ENCODE measurements at places on chromosomes 6 and 20.

- DNase-seq = no peak
Observed at GRCh38 chr20:10131732-10132345, 86.8 kb upstream of the SNAP25 start.

DNA sequence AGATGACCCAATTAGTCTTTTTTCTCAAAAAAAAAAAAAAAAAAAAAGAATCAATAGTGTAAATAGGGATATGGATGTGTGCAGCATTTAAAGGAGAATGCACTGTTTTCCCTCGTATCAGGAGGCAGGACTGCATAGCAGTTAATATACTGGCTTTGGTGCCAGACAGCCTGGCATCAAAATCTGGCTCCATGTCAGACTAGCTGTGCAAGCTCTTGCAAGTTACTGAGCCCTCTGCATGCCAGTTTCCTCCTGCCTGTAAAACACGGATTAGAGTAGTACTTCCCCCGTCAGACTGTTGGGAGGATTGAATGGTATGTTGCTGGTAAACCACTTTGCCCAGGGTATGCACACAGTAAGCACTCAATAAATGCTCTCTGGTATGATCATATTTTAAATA lies 594.2 kb upstream of the CHD6 start:
- DNase-seq = no peak

DNA sequence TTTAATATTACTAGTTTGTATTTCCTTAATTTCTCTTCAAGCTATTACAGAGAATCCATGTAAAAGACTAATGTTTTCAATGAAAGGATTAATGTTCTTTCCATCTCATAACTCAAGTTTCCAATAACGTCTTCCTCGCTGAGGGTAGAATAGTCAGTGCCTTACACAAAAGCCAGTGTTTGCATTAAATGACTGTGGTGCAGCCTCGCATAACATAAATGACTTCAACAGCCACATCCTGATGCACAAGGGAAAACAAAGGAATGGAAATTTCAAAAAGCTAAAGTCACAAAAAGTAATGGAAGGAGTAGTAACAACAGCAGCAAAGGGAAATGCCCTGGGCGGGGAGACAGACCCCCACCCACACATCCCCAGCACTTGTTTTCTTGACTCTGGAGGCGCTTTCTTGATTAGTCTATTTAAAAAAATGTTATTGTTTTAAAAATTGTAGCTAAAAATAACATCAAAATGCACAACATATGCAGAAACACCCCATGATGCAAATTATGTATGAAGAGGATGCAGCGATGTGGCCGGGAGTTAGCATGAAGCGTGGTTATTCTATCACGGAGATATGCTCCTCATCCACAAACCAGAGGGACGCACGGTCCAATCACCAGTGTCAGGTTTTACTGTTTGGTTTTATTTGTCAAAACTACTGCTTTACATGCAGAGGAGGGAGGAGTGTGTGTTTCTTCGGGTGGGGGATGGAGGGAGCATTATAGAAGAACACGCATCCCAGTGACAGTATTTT lies 228.6 kb downstream of the GMPR start:
- DNase-seq = no peak

GRCh38 chr6:46888578-46888977 lies 33.2 kb downstream of the ADGRF5 start:
- no peak for DNase-seq

GRCh38 chr20:2006452-2007361 lies 12.8 kb upstream of the PDYN start:
- DNase-seq = peak; percentile 67

- no peak for DNase-seq
Observed at GRCh38 chr6:42428326-42429041, 23.2 kb downstream of the TRERF1 start.

DNA sequence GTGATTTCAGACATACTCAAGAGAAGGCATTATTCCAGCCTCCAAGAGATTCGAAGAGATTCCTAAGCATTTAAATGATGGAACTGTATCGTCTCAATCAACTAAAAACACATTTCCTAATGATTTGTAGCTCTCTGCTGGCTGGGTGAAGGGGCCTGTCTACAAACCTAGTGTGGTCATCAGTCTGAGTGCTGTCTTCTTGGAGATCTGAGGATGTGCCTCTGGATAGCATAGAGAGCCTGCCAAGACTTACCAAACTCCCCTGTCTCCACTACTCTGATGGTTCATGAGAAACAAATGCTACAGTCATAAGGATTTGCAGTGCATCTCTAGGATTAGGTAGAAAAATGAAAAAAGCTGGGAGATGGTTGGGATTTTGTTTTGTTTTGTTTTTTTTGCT lies 176.9 kb upstream of the CITED2 start:
- no peak for DNase-seq

DNA sequence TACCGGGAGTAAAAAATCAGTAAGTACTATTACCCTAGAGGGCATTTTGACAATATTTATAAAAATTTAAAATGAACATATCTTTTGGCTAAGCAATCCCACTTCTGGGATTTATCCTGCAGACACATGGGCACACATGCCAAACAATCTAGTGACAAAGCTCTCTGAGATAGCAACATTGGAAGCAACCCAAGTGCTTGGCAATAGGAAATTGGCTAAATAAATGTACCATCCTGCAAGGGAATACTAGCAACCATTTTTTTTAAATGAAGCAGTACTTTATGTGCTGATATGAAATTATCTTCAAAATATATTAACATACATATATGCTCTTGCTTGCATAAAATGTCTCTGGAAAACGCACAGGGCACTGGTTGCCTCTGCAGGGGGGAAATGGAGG lies 133.8 kb downstream of the SNX5 start:
- DNase-seq = no peak

GRCh38 chr6:125808060-125808459 lies 17.3 kb downstream of the NCOA7 start:
- DNase-seq = no peak

DNA sequence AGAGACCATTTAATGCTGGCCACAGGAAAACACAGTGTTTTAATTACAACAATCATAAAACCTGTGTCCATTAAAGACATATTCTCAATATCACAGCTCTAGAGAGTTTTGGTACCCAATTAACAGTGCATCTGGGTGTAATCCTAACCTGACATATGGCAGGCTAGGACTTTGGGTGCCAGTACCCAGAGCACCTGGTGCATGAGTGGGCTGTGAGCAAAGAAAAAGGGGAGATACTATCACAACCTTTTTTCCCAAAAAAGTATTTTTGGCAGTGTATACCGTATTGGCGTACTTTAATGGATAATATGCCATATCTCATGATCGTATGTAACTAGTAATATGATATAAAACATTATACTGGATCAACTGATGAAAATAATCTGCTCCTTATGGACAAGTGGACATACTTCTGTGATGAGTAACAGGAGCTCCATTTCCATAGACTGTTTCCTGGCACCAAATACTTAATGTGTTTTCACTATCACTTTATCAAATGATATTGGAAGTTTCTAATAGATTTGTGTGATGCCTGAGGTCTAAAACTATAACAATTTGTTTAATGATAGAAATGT lies 91.7 kb downstream of the COL19A1 start:
- DNase-seq = no peak

GRCh38 chr6:154496793-154497517 lies 13.5 kb downstream of the CNKSR3 start:
- DNase-seq = no peak

DNA sequence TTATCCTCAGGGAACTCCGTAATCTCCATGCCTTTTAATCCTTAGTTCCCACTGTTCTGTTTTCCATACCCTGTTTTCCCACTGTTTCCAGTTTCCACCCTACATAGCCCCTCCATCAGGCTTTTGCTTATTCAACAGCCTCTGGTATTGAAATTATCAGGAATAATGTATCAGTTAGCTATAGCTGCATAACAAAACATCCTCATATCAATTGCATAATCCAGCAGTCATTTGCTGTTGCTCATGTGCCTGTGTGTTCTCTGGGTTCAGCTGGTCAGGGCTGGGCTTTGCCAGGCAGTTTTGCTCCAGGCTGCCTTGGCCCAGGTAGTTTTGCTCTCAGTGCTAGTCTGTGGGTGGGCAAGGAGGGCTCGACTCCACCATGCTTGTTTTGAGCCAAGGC lies 94.3 kb upstream of the FOXA2 start:
- no peak for DNase-seq

DNA sequence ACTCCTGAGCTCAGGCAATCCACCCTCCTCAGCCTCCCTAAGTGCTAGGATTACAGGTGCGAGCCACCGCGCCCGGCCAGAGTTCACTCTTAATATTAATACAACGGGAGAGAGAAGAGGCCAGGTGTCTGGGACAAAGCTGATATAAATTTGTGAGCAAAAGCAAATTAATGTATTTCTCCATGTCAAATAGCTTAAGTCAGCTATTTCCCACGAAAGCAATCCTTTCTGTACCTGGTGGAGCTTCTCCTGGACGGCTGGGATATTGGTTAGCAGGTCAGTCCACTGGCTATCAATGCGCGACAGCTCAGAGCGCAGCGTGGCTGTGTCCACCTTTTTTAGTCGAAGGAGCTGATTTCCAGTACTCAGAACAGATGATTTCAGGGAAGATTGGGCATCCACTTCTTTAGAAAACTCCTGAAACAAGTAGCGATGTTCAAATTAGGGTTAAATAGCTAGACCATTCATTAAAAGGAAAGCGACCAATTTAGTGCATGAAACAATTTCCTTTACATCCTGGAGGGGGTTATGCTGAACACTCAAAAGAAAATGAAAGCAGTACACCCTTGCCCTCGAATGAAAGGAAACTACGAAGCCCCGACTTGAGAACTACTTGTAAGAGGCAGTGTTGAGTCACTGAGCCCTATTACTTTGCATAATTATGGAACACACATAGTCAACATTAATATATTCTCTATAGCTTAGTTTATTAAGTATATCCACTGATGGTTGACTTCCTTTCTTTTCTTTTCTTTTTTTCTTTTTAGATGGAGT lies 403.4 kb downstream of the SYNE1 start:
- DNase-seq = no peak

DNA sequence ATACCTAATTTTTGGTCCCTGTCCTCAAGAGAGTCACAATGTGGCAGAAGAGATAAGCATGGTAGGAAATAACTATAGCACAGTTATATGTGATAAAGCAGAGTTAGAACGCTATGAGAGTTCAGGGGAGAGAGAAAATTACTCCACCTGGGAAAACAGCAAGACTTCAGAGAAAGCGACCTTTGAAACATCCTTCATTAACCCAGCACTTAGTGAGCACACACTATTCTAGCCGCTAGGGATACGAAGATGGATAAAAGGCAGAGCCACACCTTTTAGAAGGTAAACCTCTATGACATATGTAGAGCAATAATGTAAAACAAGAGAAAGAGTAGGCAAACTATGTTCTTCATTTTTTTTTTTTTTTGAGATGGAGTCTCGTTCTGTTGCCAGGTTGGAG lies 264.3 kb downstream of the PTPRK start:
- no peak for DNase-seq

- no peak for DNase-seq
Observed at GRCh38 chr6:133339543-133340384, 98.6 kb downstream of the EYA4 start.

GRCh38 chr20:53002786-53003185 lies 30.6 kb downstream of the TSHZ2 start:
- DNase-seq = no peak

DNA sequence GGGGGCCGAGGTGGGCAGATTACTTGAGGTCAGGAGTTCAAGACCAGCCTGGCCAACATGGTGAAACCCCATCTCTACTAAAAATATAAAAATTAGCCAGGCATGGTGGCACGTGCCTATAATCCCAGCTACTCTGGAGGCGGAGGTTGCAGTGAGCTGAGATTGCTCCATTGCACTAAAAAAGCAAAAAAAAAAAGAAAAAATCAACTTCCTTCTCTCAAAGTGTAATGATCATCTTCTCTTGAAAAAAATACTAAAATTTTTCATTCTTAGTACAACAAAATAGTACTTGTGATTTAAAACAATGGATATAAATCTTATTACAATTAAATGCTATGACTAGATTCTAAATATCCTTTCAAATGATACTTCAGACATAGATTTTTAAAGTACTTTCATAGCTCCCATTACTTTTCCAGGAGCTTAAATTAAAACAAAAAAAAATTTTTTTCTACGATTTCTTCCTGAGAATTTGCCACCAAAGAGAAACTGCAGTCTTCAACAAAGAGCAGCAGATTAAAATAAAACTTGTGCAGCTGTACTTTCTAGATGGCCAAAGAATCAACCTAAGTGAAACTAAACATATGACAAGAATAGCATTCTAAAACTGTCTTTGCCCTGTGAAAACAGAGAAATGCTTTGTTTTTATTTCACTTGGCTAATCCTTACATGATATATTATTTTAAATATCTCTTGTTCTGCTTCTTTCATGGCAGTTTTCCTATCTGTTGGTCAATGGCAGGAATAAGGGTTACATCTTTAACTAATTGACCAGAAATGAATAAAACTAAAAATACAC lies 75.2 kb downstream of the MAP3K5 start:
- DNase-seq = no peak

GRCh38 chr6:144395014-144395413 lies 109.9 kb downstream of the UTRN start:
- DNase-seq = peak; percentile 15

- DNase-seq = no peak
Observed at GRCh38 chr6:95544517-95545225, 32.7 kb upstream of the MANEA start.

GRCh38 chr20:63693733-63694583 lies 2.5 kb upstream of the TNFRSF6B start:
- DNase-seq = no peak

- DNase-seq = peak; percentile 64
Observed at GRCh38 chr20:41627001-41627495, 8.9 kb upstream of the CHD6 start.

DNA sequence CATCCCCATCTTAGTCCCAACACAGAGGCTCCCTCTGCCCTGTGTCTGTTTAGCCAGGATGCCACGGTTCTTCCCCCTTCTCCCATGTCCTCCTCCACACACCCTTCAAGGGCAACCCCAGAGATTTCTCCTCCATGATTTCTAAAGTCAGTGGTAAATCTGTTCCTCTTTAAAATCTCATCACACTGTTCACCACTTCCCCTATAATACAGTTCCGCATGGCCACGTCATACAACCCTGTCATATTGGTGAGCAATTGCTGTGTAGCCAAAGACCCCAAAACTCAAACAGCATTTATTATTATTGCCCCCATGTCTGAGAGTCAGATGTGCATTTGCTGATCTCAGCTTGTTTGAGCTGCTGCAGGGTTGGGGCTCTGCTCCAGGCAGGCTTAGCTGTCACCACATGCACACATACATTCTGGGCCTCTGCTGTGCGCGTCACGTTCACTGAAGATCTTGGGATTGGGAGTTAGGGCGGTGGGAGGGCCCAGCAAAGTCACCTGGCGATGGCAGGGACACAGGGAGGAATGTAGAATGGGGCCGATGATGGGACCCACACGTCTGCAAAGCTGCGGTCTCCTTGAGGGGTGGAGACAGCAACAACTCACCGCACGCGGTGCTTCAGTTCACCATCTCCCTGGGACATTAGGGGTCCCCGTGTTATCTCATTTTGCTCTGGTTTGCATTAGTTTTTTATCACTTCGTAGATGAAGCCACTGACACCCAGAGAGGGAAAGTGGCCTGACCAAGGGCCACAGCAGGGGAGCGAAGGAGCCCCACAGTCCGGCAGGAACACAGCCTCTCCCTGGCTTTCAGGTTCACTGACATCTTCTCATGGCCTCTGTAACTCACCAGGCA lies 36.9 kb upstream of the CD93 start:
- DNase-seq = no peak
